T follicular helper cell (primary cell): ENCODE measurements at places on chromosomes 7 and 10.

- no peak for DNase-seq
Measured at GRCh38 chr10:79404231-79404609, 41.2 kb downstream of the ZCCHC24 start.

DNA sequence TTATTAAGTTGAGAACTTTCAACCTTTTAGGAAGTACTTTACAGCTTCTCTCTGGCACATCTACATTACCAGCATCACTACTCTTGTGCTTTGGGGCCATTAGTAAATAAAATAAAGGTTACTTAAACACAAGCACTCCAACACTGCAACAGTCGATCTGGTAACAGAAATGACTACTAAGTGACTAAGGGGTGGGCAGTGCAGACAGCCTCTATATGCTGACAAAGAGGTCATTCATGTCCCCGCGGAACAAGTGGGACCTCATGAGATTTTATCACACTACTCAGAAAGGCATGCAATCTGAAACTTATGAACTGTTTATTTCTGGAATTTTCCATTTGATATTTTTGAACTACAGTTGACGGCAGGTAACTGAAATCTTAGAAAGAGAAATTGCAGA lies 111.3 kb upstream of the DNAJB12 start:
- DNase-seq = no peak

- DNase-seq = no peak
Measured at GRCh38 chr10:46225597-46225996, 61.2 kb upstream of the ANTXRL start.

- DNase-seq = no peak
Measured at GRCh38 chr7:158595068-158595467, 7.4 kb upstream of the PTPRN2 start.

DNA sequence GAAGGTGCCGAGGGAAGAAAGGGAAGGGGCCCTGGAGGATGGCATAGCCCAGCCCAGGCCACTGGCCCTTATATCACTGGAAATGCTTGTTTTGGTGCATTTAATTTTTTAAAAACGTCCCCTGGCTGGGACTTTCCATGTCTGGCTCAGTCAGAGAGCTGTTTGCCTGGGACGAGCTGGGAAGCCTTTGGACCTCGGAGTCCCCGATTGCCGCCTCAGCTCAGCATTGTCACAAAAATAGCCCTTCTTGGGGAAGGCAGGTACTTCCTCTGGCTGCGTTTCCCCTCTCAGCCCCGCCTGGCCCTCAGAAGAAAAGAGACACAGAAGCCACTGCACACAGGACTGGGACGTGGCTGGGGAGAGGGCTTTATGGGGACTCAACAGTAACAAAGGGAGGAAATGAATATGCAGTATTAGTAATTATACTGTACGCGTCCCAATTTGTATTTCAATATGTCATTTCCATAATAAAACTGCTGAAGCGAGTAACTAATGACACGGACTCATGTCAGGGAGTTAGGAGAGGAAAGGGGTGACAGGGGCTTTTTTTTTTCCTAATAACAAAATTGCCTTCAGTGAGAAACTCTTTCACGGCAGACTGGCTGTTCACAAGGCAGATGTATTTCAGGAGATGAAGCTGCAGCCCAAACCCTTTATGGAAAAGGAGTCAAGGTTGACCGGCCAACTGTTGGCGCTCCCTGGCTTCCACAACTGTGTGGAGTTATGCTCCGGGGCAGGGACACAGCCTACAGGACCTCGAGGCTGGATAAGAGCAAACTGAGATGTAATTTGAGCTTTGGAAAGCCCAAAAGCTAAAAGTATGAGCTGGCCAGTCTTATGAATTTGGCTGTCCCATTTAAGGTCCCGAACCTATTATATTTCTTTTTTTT lies 31.0 kb upstream of the MXI1 start:
- no peak for DNase-seq

DNA sequence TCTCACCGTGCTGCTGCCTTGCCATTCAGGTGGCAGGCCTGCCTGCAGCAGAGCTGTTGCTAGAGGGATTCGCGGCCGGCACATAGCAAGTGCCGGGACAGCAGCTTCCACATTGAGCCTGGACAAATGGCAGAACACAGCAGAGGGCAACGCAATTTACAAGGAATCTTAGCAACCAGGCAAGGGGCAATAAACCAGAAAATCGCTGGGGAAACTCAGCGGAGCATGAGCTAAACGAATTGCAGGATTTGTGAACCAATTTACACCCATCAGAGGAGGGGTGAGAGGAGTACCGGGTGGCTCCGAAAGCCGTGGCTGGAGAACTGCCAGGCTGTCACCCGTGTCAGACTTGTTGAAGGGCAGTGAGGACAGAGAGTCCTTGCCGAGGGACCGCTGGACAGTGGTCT lies 58.6 kb upstream of the LOXL4 start:
- no peak for DNase-seq

DNA sequence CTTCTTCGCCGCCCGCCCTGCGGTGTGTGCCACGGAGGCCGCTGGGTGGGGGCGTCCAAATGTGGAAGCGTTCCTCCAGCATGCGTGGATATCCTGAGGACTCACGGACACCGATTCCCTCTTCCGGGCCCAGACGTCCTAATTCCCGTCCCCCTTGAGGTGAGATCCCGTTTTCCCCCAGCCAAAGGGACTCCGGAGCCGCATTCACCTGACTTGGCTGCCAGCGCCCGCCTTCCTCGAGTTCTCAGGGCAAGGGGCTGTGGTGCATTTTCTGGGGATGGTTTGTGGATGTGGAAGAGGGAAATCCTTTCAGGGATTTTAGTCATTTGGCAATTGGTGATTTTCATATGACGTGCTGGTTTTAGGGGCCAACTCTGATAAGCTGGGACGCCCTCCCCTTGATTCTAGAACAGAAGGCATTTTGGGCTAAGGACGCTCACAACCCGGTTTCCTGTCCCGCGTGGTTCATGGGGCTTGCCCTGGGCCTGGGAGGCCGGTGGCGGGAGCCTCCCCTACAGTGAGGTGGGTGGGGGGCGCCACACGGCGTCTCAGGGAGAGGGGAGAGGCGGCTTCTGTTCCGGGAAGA lies 165.4 kb downstream of the ACTR3B start:
- no peak for DNase-seq
